ENCODE measurements at places on chromosomes 5 and 9.

GRCh38 chr5:158811350-158811749, 288.4 kb downstream of the EBF1 start:
- no peak for DNase-seq

DNA sequence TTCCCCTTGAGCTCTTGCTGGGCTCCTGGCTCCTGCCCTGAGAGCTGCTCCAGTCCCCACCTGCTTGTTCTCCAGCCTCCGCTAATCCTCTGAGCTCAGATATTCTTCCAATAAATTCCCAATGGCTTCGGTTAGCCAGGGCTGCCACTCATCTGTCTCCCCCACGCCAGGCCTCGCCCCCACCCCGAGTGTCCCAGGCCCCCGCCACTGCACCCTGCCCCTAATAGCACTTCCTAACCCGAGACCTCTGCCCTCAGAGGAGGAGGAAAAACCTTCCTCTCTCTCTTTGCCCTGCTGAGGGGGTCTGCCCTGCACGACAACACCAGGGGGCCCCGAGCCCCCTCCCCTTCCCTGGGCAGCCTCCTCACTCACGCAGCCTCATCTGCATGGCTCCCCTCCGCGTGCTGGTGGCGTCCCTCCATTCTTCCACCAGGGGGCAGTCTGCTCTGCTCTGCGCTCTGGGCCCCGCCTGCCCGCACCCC, 5.4 kb upstream of the LCN15 start:
- peak; percentile 27 for DNase-seq

- DNase-seq, result no peak
Measured at GRCh38 chr5:142621227-142621626, 64.7 kb downstream of the FGF1 start.

GRCh38 chr9:92325991-92326500, 293 bp downstream of the CENPP start:
- DNase-seq, result no peak

- no peak for DNase-seq
Measured at GRCh38 chr5:78215565-78215964, 78.9 kb downstream of the AP3B1 start.

GRCh38 chr9:108696156-108696555, 159.6 kb downstream of the ACTL7B start:
- DNase-seq, result no peak

- no peak for DNase-seq
Measured at GRCh38 chr5:37991301-37992299, 151.8 kb upstream of the GDNF start.

All from CD8-positive, alpha-beta memory T cell (primary cell).